GM12892 (cell line): ENCODE measurements at places on chromosomes 2 and 18.

DNA sequence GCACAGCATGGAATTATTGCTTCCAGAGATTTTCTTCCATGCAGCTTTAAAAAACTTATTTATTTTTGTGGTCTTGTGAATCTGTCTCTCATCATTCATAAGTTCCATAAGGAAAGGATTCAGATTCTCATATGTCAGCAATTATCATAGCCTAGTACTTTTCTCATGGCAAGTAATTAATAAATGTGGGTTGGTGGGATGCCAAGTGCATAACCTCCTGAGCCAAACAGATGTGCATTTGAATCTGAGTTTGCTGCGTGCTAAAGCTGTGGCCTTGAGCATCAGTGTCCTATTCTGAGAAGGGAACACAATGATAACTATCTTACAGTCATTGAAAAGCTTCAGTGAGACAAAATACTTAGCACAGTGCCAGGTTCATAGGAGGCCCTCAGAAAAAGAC, 331.9 kb downstream of the PDE11A start:
- no peak for DNase-seq

- DNase-seq, result no peak
Measured at GRCh38 chr2:88011011-88011410, 5.3 kb downstream of the RNU2-63P start.

DNA sequence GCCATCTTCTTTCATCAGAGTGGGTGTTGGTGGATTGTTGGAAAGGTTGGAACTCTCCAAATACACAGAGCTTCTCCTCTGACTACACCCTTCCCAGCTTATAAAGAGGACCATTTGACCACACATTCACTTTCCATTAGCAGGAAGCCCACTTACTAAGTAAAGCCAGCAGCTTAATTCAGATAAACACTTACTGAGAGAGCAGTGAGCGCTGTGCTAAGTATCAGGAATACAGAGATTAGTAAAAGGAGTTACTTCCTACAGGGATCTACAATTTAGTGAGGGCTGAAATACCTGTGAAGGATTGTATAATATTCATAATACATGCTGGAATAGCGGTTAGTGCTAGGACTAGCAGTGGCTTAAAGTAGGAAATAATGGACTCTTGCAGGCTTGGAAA, 343.0 kb downstream of the NYAP2 start:
- no peak for DNase-seq

GRCh38 chr2:96819128-96819875, 3.2 kb downstream of the CNNM3 start:
- no peak for DNase-seq

DNA sequence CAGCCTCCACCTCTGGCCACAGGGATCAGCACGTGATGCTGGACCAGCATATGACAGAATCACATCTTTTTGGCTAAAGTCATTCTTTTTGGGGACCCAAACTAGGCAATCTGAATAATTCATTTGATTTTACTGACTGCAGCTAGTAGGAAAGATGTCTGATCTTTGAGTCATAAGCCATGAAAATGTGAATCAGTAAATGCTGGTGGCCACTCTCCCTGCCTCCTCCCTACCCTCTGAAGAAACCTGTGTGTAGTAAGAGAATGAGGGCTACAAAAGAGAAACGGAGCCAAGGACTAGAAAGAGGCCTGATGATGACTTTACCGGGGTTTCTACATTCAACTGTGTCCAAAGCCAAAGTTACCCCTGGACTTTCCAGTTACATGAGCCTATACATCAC, 10.1 kb upstream of the LRPPRC start:
- no peak for DNase-seq

DNA sequence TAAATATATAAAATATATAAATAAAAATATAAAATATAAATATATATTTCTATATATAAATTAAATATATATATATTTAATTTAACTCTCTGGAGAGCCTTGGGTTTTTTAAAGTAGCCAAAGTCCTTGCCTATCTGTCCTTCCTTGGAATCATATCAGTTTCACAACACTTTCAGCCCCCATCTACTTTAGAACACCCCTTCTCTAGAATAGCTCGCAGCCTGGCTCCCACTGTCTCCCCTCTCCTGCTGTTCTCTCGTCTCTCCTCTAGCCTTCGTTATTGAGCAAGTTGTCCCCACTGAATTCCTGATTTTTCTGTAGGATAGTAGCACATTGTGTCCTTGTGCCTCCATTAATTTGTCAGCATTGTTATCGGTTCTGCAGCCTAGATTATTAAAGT, 677.0 kb downstream of the RNF144A start:
- DNase-seq, result no peak

GRCh38 chr18:486929-487740, 13.4 kb downstream of the COLEC12 start:
- no peak for DNase-seq

DNA sequence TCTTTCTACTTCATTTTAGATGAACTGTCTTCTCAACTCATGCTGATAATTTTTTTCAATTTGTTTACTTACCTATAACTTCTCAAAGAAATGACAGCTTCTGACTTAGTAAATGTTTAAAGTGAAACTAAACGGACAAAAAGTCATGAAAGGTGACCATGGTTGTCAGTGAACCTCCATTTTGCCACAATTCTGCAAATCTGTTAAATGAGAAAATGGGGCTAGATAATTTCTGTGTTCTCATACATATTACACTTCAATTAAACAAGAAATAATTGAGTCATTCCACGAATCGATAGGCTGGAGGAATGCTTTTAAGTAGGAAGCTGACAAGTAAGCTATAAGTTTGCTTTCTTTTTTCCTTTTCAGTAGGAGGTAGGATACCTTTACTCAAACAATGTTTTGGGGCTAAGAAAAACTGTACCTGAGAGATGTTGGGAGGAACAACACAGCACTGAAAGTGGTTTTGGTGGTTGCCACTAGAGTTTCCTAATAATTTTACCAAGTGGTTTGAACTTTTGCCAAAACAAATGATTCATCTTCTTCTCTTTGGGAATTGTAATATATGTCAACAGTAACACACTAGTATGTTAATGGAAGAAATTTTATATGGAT, 17.1 kb downstream of the DYNAP start:
- DNase-seq, result no peak

- no peak for DNase-seq
Measured at GRCh38 chr2:31054842-31055388, 83.3 kb downstream of the GALNT14 start.

GRCh38 chr2:99597616-99598015, 107.8 kb upstream of the REV1 start:
- DNase-seq, result no peak

GRCh38 chr18:23085066-23085465, 50.2 kb upstream of the CABLES1 start:
- DNase-seq, result no peak

DNA sequence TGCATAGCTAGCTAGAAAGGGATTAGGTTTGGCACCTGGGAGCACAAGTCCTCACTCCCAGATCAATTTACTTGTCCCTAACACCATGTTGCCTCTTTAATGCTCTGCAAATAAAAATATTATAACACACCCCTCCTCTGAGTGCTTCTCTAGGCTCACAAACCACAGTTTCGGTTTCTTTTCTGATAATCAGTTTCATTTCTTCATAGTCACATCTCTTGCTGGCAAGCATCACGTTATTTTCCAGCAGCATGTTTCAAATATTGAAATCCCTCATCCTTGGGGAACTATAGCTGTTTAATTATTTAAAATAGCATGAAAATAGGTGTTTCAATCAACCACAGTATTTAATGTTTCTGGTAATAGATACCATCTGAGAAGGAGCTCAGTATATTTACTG, 13.9 kb upstream of the SMCHD1 start:
- peak; percentile 37 for DNase-seq

DNA sequence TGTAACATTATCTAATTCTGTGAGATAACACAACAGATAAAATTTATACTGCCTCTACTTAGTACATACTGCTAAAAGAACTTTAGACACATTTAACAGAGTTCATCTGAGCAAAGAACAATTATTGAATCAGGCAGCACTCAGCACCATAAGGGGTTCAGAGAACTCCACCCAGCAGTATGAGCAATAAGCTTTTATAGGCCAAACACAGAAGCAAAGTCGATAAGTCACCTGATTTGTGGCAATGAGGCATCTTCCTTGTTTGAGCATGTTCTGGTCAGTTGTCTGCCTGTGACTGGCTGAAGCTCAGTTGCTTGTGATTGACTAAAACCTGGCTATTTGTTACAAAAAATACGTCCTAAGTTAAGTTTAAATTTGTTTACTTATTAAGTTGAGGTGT, 746.1 kb upstream of the DDX18 start:
- DNase-seq, result no peak

DNA sequence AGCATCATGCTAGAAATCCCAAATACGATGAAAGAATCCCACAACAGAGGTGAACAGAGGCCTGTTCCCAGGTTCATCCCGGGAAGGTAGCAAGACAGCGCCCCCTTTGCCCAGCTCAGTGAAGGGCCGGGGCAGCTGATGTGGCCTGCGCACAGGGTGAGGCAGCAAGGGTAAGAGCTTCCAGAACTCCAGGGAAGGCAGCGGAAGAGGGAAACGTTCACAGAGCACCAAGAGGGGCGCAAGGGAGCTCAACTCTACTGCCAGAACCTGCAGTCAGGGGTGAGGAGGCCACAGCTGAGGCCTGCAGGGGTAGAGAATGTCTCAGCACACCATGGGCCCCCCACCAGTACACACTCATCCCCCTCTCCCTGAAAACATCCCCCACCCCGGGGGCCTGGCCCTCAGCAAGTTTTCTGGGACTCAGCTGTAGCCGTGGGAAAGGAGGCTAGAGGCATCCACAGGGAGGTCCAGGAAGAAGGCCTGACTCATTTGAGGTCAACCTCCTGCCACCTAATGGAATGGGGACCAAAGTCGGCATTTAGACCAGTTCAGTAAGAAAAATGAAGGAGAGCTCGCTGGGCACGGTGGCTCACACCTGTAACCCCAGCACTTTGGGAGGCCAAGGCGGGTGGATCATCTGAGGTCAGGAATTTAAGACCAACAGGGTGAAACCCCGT, 95.6 kb upstream of the ASAP2 start:
- DNase-seq, result no peak

DNA sequence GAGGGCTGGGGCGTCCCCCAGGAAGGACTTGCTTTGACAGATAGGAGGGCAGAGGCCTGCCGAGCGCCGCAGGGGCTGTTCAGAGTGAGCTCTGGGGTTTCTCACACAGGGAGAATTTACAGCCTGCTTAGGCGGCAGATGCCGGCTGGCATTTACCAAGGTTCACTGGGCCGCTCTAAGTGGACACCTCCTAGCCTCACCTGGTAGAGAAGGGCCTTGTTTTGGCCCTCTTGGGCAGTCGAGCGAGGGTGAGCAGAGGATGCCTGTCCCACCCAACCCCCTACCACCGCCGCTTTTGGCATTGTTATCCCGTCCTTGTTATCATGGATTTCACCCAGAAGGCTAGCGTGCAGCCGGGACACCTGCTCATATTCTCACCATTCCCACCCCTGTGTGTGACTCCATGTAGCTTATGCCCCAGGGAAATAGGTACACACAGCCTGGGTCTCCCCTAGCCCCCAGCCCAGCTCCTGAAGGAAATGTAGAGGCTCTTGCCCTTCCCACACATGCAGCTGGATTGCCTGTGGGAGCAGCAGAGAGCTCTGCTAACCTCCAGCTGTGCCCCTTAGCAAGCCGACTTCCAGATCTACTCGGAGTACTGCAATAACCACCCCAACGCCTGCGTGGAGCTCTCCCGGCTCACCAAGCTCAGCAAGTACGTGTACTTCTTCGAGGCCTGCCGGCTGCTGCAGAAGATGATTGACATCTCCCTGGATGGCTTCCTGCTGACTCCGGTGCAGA, 52.4 kb downstream of the FAM168B start:
- DNase-seq, result no peak

GRCh38 chr2:21423854-21424253, 300.1 kb downstream of the TDRD15 start:
- DNase-seq, result no peak

GRCh38 chr18:10525697-10526560, at the start of gene NAPG:
Gene NAPG (plus strand): TSS chr18:10526027. CDS start chr18:10526103, 76 bp downstream.
- DNase-seq, result peak; percentile 89

- no peak for DNase-seq
Measured at GRCh38 chr18:35030277-35030989, 10.8 kb upstream of the MAPRE2 start.

DNA sequence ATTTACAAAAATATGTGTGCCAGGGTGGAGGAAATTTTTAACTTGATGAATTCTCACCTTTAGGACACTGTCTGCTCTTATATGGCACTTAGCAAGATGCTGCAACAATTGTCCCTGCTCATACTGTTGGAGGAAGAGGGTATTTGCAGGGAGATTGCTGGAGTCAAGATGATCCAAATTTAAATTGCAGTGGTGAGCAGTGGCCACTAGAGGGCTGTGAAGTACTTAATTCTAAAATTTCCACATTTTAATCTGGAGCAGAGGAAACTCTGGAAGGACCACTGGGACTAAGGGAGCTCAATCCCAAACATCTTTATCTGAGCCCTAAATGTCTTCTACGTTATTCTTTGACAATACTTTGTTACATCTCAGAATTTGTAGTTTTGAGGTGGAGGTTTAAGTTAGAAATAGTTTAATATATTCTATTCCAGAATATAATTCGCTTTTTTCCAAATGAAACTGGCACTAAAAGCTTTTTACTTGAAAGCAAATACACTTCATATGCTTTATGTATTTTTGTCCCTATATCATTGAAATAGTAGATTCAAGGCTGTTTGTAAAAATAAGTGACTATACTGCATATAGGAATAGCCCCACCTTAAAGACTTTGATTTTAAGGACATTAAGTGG, 33.0 kb upstream of the PTH2R start:
- peak; percentile 25 for DNase-seq

GRCh38 chr18:34657860-34658500, 52.1 kb upstream of the DTNA start:
- no peak for DNase-seq

DNA sequence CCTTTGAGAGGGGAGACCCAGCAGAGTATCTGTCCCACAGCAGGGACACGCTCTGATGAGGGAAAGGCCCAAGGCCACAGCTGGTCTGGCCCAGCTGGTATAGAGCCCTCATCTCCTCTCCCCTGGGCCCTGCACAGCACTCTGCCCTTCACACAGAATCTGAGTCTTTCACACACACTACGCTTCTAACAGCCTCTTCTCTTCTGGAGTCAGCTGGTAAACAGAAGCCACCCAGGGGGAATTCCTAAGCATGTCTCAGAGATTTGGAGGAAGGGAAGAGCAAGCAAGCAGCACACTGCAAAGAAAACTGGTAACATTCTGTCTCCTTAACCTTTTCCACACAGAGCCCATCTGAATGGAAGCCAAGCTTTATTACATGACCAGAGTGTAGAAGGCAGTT, 121.1 kb upstream of the ACAA2 start:
- DNase-seq, result no peak

- DNase-seq, result no peak
Measured at GRCh38 chr2:939936-940601, 10.6 kb upstream of the SNTG2 start.
